Naive thymus-derived CD8-positive, alpha-beta T cell (primary cell): ENCODE measurements at places on chromosomes 4 and X. TPM values are rescaled to one million over a fixed set of nuclear protein-coding genes. Genes with fewer than 3 reads are reported as not detected.

GRCh38 chr4:157389741-157390140 lies 169.2 kb downstream of the GRIA2 start:
- H3K27ac ChIP-seq: no peak overlapping the region
- H3K27me3 ChIP-seq: no peaks in the 10 kb centered on the region
- no peak overlapping the region for H3K4me3 ChIP-seq
- no peaks in the 10 kb centered on the region for H3K4me1 ChIP-seq
- no peak for DNase-seq

DNA sequence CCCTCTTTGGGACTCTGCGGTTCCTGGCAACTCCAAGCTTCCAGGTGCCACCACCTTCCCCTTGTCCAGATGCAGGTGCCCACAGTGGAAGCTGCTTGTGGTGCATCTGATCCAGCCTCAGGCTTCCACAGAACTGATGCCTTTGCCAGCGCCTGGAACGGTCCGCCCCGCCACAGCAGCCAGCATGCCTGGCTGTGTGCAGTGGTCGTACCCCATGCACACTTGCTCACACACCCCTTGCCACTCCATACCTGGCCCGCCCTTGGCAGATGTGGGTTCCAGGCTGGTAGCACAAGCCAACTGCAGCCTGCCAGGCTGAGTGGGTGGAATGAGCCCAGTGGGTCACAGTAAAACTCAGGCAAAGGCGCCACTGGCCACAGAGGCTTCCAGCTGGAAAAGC lies 240.5 kb downstream of the PPP4R3C start:
- no peaks in the 10 kb centered on the region for H3K36me3 ChIP-seq
- H3K27ac ChIP-seq: no peak overlapping the region
- no peaks in the 10 kb centered on the region for H3K4me1 ChIP-seq
- no peak overlapping the region for H3K4me3 ChIP-seq
- DNase-seq: no peak
- no peaks in the 10 kb centered on the region for H3K27me3 ChIP-seq

DNA sequence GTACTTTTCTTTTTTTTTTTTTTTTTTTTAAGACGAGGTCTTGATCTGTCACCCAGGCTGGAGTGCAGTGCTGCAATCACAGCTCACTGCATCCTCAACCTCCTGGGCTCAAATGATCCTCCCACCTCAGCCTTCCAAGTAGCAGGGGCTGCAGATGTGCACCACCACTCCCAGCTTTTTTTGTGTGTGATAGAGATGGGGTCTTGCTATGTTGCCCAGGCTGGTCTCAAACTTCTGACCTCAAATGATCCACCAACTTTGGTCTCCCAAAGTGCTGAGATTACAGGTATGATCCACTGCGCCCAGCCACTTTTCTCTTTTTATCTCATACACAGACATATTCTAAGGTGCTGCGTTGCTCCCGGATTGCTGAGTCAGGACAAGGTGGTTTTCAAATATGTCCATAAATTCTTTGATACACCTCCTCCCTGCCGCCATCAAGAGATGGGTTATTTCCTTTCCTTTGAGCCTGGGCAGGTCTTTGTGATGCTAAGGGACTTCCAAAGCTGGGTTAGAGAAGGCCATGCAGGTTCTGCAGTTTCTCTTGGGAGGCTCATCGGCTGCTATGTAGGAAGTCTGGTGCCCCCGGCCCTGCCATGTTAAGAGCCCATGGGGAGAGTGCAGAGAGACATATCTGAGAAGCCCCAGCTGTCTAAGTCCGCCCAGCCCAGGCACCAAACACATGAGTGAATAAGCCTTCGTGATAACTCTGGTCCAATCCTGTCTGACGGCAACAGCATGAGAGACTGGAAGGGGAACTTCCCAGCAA lies 8.4 kb upstream of the PLA2G12A start:
- no peaks in the 10 kb centered on the region for H3K36me3 ChIP-seq
- no peaks in the 10 kb centered on the region for H3K4me1 ChIP-seq
- H3K27ac ChIP-seq: no peak overlapping the region
- H3K27me3 ChIP-seq: peaks cover 7% of the 10 kb centered on the region
- H3K4me3 ChIP-seq: no peak overlapping the region

DNA sequence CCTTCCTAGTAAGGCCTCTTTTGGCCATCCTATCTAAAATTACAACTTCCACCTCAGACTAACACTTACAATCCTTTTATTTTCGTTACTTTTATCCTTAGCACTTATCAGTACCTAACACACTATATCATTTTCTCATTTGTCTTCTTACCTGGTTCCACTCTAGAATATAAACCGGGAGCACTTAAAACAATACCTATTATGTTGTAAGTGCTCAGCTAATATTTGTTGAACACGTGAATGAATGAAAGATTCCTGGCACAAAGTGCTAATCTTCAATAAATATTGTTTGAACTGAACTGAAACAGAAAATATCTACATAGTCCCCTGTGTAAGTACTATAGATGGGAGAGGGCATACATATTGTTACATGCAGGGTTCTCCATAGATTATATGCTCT lies 14.4 kb downstream of the MGARP start:
- no peak overlapping the region for H3K27ac ChIP-seq
- H3K36me3 ChIP-seq: no peaks in the 10 kb centered on the region
- DNase-seq: no peak
- peaks cover 20% of the 10 kb centered on the region for H3K4me1 ChIP-seq
- no peak overlapping the region for H3K4me3 ChIP-seq

DNA sequence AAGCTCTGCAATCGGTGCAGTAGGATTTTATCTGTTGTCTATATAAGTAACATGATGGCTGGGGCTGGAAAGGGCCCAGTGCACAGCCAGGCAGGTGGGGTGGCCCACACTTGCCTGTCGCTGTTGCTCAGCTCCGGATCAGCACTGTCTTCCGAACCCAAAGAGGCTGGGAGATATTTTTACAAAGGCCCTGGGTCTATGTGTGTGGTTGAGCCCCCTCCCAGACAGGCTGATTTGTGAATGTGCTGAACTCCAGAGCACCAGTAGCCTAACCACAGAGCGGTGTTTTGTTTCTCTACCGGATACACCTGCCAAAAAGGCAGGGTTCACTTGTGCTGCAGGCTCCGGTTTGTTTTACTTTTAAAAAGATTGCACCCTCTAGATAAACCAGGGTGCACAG lies 33.5 kb upstream of the CHRNA9 start:
- peaks cover 86% of the 10 kb centered on the region for H3K4me1 ChIP-seq
- H3K36me3 ChIP-seq: no peaks in the 10 kb centered on the region

GRCh38 chr4:57412259-57413054 lies 302.3 kb upstream of the IGFBP7 start:
- H3K36me3 ChIP-seq: no peaks in the 10 kb centered on the region
- no peak overlapping the region for H3K4me3 ChIP-seq
- H3K4me1 ChIP-seq: no peaks in the 10 kb centered on the region
- no peak overlapping the region for H3K27ac ChIP-seq
- DNase-seq: no peak

- no peak overlapping the region for H3K27ac ChIP-seq
- DNase-seq: no peak
- no peaks in the 10 kb centered on the region for H3K4me1 ChIP-seq
- H3K36me3 ChIP-seq: no peaks in the 10 kb centered on the region
These were observed 225.4 kb downstream of the ARHGAP24 start for GRCh38 chr4:85700362-85700761.

GRCh38 chrX:39396358-39396995 lies 595.2 kb downstream of the MID1IP1 start:
- H3K4me3 ChIP-seq: no peak overlapping the region
- no peak for DNase-seq
- H3K4me1 ChIP-seq: peaks cover 5% of the 10 kb centered on the region
- no peaks in the 10 kb centered on the region for H3K27me3 ChIP-seq

RNF212 gene
- 8.5 TPM for total RNA-seq

CCSER1 gene
- total RNA-seq: 0.47 TPM

VCX3B gene
- total RNA-seq: not detected

RRH gene
- total RNA-seq: not detected

PABPC4L gene
- total RNA-seq: not detected

CPZ gene
- not detected for total RNA-seq

POU3F4 gene
- not detected for total RNA-seq

TCEAL7 gene
- total RNA-seq: not detected

CCDC149 gene
- total RNA-seq: not detected
